ENCODE measurements at places on chromosomes 5 and 9.
A peak's percentile ranks its signal among the peaks of the same experiment; 100 is the strongest.

DNA sequence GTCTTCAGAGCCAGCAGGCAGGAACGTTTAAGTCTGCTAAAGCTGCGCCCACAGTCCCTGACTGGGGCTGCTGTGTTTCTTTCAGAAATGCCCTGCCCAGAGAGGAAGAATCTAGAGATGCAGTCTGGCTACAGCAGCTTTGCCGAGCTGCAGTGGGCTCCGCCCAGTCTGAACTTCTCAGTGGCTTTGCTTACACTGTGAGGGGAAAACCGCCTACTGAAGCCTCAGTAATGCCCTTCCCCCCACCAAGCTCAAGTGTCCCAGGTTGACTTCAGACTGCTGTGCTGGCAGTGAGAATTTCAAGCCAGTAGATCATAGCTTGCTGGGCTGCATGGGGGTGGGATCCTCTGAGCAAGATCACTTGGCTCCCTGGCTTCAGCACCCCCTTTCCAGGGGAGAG lies 78.4 kb downstream of the SREK1 start:
- no peak for DNase-seq

- no peak for DNase-seq
Observed at GRCh38 chr9:78676623-78677022, 379.7 kb downstream of the PSAT1 start.

- no peak for DNase-seq
Observed at GRCh38 chr9:123373946-123374345, 17.9 kb downstream of the CRB2 start.

- no peak for DNase-seq
Observed at GRCh38 chr5:111095982-111096381, 3.8 kb downstream of the WDR36 start.

GRCh38 chr9:87263291-87263690 lies 234.4 kb upstream of the DAPK1 start:
- DNase-seq, result no peak

DNA sequence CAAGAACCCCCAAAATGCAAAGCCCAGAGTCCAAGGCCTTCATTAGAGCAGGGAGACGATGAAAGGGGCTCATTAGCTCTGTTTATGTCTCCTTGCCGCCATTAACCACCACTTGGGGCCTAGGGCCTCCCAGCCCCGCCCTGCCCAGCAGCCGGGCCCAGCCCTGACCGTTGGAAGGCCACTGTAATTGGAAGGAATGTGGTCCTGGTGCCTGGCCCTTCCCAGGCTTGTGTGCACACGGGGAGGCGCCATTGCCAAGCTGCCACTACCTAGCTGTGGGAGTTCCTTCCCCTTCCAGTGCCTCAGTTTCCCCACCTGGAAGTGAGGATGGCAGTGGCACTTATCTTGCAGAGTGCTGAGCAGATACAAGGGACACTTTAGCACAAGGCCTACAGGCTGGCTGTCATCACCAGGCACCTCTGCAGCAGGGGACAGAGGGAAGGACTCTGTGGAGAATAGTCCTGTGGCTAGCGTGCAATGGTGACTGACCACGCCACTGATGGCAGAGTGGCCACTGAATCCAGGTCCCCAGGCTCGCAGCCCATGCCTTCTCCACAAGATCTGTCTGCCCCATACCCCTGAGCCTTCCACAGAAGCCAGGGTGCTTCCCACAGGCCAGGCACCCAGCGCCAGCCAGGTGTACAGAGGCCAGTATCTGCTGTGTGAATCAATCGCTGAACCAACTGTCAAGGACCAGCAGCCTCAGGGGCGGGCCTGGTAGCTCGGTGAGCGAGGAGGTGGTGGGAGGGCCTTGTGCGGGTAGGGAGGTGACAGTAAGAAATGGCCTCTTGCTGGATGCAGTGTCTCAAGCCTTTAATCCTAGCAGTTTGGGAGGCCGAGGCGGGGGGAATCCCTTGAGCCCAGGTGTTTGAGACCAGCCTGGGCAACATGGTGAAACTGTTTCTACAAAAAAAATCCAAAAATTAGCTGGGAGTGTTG lies 20.8 kb downstream of the GBGT1 start:
- DNase-seq, result no peak

GRCh38 chr5:143002459-143003327 lies 232.5 kb downstream of the ARHGAP26 start:
- peak; percentile 39 for DNase-seq

DNA sequence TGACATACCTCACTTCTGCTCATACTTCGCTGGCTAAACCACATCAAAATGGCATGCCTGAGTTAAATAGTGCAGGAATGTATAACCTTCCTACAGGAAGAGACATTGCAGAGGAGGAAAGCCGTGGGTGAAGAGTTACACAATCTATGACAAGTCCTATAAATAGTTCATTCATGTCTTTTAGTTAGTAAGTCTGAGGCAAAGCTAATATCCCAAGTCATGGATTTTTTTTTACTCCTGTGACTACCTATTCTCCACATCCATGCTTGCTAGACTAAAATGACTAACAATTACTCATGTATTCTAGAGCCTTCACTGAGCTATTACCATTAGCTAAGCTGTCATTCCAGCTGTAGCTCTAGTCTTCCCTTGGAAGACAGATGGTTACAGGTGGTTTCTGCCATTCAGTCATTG lies 391.3 kb downstream of the NR2F1-AS1 start:
- DNase-seq, result no peak

- no peak for DNase-seq
Observed at GRCh38 chr5:150036513-150036912, 36.0 kb downstream of the HMGXB3 start.

DNA sequence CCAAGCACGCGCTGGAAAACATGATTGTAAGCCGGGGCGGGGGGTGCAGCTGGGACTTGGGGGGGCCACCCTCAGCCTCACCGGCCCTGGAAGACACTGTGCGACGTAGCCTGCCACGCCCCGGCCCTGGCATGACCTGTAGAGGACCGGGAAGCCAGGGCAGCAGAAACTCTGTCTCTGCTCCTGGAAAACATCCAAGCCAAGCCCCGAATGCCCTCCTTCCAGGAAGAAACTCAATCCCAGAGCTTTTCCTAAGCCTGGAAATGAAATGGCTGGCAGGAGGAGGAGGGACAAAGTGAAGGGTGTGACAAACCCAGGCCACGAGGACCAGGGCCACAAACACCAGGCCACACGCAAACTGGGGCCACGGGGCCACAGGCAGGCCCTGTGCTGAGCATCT lies 55.4 kb downstream of the KCNT1 start:
- no peak for DNase-seq

GRCh38 chr9:83754383-83754977 lies 46.7 kb upstream of the UBQLN1 start:
- no peak for DNase-seq

DNA sequence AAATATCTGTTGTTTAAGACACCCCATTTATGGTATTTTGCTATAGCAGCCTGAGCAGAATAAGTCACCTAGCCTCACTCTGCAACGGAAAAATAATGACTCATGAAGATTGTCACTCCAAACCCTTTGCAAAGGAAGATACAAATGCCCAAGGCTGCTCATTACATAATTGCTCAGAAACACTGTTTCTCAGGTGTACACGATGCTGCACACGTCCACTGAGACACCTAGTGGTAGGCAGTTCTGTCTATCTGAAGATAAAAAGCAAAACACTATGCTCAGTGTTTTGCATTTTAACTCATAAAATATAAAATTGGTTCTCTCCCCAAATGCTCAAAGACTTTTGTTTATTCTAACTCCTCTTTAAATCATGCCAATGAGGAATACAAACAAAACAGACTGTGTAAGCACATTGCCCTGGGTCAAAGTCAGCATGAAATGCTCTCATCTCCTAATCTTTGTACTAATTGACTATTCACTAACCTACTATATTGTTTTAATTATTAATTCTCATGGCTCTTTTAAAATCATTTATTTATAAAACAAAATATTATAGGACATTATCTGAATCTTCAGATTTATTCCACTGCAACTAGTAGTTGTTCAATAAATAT lies 7.7 kb upstream of the TSLP start:
- no peak for DNase-seq

DNA sequence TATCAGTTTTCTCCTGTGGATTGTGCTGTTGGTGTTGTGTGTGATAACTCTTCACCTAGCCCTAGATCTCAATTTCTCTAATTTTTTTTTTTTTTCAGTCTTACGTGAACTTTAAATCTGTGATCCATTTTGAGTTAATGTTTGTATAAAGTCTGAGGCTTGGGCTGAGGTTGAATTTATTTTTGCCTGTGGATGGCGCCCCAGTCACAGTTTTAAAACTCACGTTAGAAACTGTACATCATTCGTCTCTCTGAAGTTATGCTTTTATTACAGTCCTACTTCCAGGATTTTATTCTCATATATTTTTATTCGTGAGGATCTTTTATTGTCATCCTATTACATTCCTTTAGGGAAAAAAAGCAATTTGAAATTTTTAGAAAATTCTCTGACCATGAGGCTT lies 103.1 kb downstream of the EHMT1 start:
- DNase-seq, result no peak

DNA sequence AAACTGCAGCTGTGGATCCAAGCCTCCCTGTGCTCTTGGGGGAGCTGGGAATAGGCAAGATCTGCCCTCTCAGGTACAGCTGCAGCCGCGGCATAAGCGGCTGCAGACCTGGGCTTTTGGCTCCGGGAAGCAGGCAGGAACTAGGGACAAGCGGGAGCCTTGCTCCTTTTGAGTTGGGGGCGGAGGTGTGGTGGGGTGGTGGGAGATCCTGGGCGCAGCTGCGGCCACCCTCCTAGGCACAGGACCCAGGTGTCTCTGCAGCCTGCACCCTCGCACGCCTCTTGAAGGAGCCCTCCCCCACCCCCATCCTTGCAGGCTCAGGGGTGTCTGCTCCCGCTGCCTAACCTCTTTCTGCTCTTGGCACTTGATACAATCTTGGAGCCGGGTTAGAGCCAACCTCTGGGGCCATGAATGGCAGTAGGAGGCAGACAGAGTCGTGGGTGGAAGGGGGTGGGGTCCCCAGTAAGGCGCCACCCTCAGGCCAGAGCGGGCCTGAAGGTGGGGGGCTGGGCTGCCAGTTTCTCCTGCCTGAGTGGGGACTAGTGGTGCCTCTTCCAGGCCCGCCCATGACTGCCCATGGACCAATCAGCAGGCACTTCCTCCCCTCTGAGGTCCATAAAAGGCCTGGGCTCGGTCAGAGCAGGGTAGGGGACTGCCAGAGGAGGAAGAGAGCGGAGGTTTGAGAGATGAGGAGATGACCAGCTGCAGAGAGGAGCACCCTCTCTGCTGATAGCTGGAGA lies 267.6 kb upstream of the TNC start:
- no peak for DNase-seq

- no peak for DNase-seq
Observed at GRCh38 chr5:127582773-127583370, 65.4 kb downstream of the PRRC1 start.

- DNase-seq, result no peak
Observed at GRCh38 chr5:57753446-57753845, 270.8 kb upstream of the ACTBL2 start.

DNA sequence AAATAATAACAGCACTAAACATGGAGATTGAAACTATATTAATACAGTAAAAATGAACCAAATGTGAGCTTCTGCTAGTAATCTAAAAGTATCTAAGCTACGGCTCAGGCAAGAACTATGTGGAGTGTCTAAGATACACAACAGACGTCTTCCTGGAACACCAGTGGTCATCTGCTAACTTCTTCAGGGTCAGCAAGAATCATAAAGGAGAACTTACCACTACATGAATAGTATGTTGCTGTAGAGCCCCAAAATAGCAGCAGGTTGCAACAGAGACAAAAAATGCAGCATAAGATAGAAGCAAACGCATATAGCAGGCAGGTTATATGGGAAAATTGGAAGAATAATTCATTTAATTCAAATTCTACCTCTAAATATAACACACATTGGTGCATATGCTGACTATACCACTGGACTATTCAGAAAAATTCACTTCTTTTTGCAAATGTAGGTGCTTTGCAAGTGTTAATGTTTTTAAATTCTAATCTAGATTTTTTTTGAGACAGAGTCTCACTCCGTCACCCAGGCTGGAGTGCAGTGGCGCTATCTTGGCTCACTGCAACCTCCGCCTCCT lies 27.1 kb downstream of the DCTN4 start:
- DNase-seq, result no peak

- DNase-seq, result no peak
Observed at GRCh38 chr9:93193388-93194220, 9.7 kb downstream of the WNK2 start.

DNA sequence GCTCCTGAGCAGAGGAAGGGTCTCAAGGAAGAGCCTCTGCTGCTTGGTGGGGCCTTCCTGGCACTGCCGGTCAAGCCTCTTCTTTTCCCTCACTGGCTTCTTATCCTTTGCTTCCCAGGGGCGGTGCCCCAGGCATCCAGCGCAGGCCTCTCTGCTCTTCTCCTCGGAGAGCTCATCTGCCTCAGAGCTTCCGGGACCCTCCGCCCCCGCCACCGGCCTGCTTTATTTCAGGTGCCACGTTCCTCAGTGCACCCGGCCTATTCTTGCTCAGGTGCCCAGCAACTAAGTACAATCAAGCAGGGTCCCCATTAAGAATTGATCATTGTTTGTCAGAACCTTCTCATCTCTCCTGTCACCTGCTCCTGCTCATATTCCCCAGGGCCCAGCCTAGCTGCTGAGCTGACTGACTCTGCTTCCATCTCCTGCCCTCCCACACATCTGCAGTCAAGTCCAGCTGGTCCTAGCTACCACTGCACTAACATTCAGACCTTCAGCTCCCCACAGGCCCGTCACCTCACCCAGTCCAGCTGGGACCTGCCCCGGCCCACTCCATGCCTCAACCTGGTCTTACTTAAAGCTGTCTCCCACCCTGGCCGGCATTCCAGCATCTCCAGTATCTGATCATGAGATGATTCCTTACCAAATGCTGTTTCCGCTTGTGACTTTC lies 114.3 kb upstream of the BOD1 start:
- no peak for DNase-seq

DNA sequence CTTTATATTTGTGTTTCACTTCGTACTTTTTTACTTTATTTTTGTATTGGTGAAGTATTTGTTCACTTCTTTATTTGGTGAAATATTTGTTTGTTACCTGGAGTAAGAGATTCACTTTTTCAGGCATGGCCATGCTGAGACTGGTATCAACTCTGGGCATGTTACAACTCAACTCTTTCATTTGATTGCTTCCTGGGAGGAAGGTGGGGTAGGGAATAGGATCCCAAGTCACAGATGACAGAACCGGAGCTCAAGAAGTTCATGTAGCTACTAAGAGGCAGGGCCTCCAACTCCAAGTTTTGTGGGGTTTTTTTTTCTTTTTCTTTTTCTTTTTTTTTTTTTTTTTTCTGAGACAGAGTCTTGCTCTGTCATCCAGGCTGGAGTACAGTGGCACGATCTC lies 6.1 kb upstream of the ADGRD2 start:
- no peak for DNase-seq

- DNase-seq, result no peak
Observed at GRCh38 chr9:137311986-137312851, 10.1 kb upstream of the NRARP start.

- DNase-seq, result no peak
Observed at GRCh38 chr5:55585206-55585610, 50.4 kb upstream of the PLPP1 start.

GRCh38 chr9:117782931-117783788 lies 79.0 kb downstream of the TLR4 start:
- peak; percentile 23 for DNase-seq

GRCh38 chr9:133948561-133949485 lies 43.3 kb downstream of the VAV2 start:
- no peak for DNase-seq
